Uterus (tissue), 4 donors: ENCODE measurements at places on chromosomes 6 and 20. TPM values are rescaled to one million over a fixed set of nuclear protein-coding genes. Genes with fewer than 3 reads are reported as not detected.

- H3K4me3 ChIP-seq = no peak overlapping the region
- no peaks in the 10 kb centered on the region for H3K4me1 ChIP-seq
- H3K27me3 ChIP-seq = no peaks in the 10 kb centered on the region
- no peak for DNase-seq
- H3K27ac ChIP-seq = no peak overlapping the region
- H3K36me3 ChIP-seq = no peaks in the 10 kb centered on the region
Observed at GRCh38 chr20:24446811-24447210, 22.6 kb upstream of the SYNDIG1 start.

DNA sequence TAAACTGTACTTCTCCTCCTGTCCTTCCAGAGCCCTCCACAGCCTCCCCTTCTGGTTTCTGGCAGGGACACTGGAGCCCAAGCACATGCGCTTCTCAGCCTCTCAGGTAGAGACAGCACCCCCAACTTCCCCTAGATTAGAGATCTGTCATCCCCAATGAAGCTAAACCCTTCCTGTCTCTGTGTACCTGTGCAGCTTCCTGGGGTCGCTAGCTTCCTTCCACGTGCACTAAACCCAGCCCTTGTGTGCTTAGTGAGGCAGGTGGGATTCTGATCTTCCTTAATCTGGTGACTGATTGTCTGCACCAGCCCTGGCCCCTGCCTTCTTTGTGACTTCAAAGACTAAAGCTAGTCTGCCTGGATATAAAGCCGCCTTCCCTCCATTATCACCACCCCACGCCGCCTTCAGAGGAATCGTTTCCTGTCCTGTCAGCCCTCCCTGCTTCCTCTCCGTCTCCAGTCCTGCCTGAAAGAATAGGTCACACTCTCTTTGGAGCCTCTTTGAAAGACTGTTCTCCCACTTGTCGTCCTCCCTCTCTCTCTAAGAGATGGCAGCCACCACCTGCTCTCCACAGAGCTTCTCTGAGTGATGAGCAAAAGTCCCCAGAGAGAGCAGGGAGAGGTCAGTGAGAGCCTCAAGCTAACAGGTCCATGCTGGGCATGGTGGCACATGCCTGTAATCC, 27.5 kb downstream of the CAPN11 start:
- H3K4me1 ChIP-seq = no peaks in the 10 kb centered on the region
- H3K27me3 ChIP-seq = no peaks in the 10 kb centered on the region
- DNase-seq = no peak
- H3K36me3 ChIP-seq = no peaks in the 10 kb centered on the region

DNA sequence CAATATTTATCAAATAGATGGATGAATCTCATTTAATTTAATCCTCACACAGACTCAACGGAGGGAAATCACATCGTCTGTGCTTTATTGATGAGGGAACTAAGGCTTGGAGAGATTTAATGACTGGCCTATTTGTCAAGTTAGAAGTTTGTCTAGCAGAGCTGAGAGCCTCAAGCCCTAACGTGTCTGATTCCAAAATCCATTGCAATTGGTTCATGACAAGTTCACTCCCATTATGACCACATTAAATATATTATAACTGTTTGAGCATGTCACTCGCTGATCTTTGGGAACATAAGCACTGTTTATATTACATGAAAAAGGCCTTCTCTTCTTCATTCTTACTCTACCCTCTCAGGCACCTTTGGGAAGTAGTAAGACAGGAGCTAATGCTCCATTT, 89.4 kb upstream of the SIRPA start:
- H3K36me3 ChIP-seq = no peaks in the 10 kb centered on the region
- H3K4me1 ChIP-seq = no peaks in the 10 kb centered on the region
- no peak for DNase-seq

The KIF25 gene
- total RNA-seq = not detected

- H3K27ac ChIP-seq = no peak overlapping the region
- H3K27me3 ChIP-seq = no peaks in the 10 kb centered on the region
- no peaks in the 10 kb centered on the region for H3K4me1 ChIP-seq
- DNase-seq = no peak
Observed at GRCh38 chr6:62345962-62346689, 60.1 kb upstream of the KHDRBS2 start.

The MRAP2 gene
- 10.9 TPM for total RNA-seq
